Small intestine (tissue), 16 donors: ENCODE measurements at places on chromosomes 1 and 21. TPM values are rescaled to one million over a fixed set of nuclear protein-coding genes. Genes with fewer than 3 reads are reported as not detected.
A peak's percentile ranks its signal among the peaks of the same experiment; 100 is the strongest.

GRCh38 chr1:88700425-88701013 is 16.4 kb downstream of the PKN2 start:
- H3K27me3 ChIP-seq, result no peaks in the 10 kb centered on the region
- H3K27ac ChIP-seq, result no peak overlapping the region
- no peak for DNase-seq
- H3K4me1 ChIP-seq, result no peaks in the 10 kb centered on the region

- DNase-seq, result no peak
- H3K36me3 ChIP-seq, result peaks cover 5% of the 10 kb centered on the region
- no peaks in the 10 kb centered on the region for H3K4me1 ChIP-seq
Observed at GRCh38 chr1:19321071-19321470, 8.9 kb downstream of the SLC66A1 start.

GRCh38 chr1:150609732-150610131 is 19.7 kb downstream of the ENSA start:
- H3K36me3 ChIP-seq, result no peaks in the 10 kb centered on the region
- DNase-seq, result no peak
- no peaks in the 10 kb centered on the region for H3K27me3 ChIP-seq

DNA sequence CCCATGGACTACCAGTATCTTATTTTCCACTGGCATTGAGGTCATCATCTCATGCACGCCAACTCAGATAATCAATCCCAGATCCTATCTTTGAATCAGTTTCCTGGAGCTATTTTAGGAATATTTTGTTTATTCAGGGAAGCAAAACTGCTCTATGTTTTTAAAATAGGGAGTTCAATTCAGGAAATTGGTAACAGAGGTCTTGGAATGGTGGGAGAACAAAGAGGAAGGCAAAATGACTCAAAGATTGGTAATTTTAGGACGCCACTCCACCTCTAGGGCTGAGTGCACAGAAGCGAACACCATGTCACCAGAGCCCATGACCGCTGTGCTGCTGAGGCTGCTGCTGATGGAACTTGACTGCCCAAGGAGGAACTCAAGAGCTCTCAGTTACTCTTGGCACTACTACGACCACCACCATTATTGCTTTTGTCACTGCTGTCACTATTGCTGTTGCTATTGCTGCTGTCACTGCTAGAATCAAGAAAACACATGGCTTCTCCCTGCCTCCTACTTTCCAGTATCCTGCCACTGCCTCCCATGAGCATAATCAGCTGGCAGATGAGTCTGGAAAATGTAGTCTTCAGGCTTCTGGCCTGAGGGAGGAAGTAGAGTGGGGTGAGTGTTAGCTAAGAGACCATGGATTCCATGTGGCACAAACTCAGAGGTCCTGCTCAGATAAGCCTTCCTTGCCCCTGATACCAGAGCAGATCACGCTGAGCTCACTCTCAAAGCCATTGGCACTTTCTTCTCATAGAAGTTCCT is 71.6 kb upstream of the CNIH3 start:
- no peaks in the 10 kb centered on the region for H3K27me3 ChIP-seq
- DNase-seq, result no peak
- no peak overlapping the region for H3K27ac ChIP-seq
- H3K36me3 ChIP-seq, result no peaks in the 10 kb centered on the region
- H3K4me1 ChIP-seq, result no peaks in the 10 kb centered on the region

- H3K4me3 ChIP-seq, result no peak overlapping the region
- H3K27ac ChIP-seq, result no peak overlapping the region
- peaks cover 2% of the 10 kb centered on the region for H3K4me1 ChIP-seq
- DNase-seq, result no peak
- peaks cover 3% of the 10 kb centered on the region for H3K27me3 ChIP-seq
Observed at GRCh38 chr1:230429067-230429735, 3.1 kb upstream of the PGBD5 start.

DNA sequence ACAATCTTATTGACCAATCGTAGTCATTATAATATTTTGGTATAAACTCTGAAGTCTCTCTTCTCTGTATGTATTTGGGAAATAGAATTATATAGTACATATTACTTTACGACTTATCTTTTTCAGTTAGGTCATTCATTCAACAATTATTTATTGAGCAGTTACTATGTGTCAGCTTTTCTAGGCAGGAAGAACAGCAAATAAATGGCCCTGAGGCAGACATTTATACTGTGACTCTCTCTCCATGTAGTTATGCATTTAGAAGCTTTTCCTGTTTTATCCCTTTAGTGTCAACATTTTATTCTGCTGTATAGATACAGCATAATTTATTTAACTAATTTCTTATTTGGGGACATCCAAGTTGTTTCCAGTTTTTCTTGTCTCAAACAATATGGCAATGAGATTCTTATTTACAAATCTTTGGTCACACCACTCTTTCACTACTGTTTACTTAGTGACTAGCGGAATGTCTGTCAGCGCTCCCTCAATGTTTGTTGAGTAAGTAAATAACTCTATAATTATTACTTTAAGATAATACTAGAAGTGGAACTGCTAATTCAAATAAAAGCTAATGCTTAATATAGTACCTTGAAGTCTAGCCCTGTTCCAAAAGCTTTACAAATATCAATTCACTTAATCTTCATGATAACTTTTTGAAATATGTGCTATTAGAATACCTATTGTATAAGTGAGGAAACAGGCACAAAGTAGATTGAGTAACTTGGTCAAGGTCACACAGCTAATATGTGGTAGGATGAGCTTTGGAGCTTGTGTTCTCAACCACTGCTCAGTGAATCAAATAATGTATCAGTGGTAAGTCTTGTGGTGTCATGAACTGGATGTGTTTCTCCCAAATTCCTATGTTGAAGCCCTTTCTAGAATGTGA is 465.6 kb downstream of the SIPA1L2 start:
- no peak for DNase-seq
- no peaks in the 10 kb centered on the region for H3K27me3 ChIP-seq
- H3K27ac ChIP-seq, result no peak overlapping the region
- no peaks in the 10 kb centered on the region for H3K4me1 ChIP-seq

GRCh38 chr21:41095983-41096382 is 72.0 kb upstream of the BACE2 start:
- peaks cover 3% of the 10 kb centered on the region for H3K27me3 ChIP-seq
- H3K4me3 ChIP-seq, result no peak overlapping the region
- DNase-seq, result no peak
- H3K4me1 ChIP-seq, result no peaks in the 10 kb centered on the region
- H3K27ac ChIP-seq, result no peak overlapping the region
- H3K36me3 ChIP-seq, result no peaks in the 10 kb centered on the region

GRCh38 chr1:42221952-42222606 is 57.5 kb upstream of the GUCA2A start:
- no peak overlapping the region for H3K27ac ChIP-seq
- H3K36me3 ChIP-seq, result peaks cover 2% of the 10 kb centered on the region
- H3K4me3 ChIP-seq, result no peak overlapping the region
- H3K4me1 ChIP-seq, result peaks cover 2% of the 10 kb centered on the region
- no peaks in the 10 kb centered on the region for H3K27me3 ChIP-seq

GRCh38 chr1:77057994-77058585 is 161.1 kb downstream of the PIGK start:
- H3K36me3 ChIP-seq, result no peaks in the 10 kb centered on the region
- no peaks in the 10 kb centered on the region for H3K27me3 ChIP-seq
- no peak overlapping the region for H3K27ac ChIP-seq
- DNase-seq, result no peak
- no peak overlapping the region for H3K4me3 ChIP-seq

DNA sequence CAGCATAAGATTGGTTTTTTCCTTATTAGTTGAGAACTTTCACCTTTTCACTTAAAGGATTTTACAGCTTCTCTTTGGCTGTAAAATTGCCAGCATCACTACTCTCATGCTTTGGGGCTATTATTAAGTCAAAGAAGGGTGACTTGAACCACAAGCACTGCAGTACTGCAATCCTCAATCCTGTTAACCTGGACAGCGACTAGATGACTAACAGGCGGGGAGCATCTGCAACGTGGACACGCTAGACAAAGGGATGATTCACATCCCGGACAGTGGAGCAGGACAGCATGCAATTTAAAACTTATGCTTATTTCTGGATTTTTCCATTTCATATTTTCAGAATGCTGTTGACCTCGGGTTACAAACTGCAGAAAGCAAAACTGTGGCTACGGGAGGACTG is 8.1 kb downstream of the ARV1 start:
- peaks cover 7% of the 10 kb centered on the region for H3K4me1 ChIP-seq
- no peaks in the 10 kb centered on the region for H3K27me3 ChIP-seq
- H3K27ac ChIP-seq, result no peak overlapping the region
- no peak for DNase-seq
- H3K4me3 ChIP-seq, result no peak overlapping the region

GRCh38 chr1:1861339-1861730 is 29.6 kb downstream of the GNB1 start:
- no peaks in the 10 kb centered on the region for H3K36me3 ChIP-seq
- H3K4me1 ChIP-seq, result peaks cover 21% of the 10 kb centered on the region

- H3K36me3 ChIP-seq, result no peaks in the 10 kb centered on the region
- H3K4me1 ChIP-seq, result no peaks in the 10 kb centered on the region
- no peak overlapping the region for H3K27ac ChIP-seq
Observed at GRCh38 chr1:205037539-205037938, 5.5 kb upstream of the CNTN2 start.

GRCh38 chr1:201764166-201764565 is 64.8 kb upstream of the IPO9 start:
- peaks cover 3% of the 10 kb centered on the region for H3K4me1 ChIP-seq
- H3K4me3 ChIP-seq, result no peak overlapping the region
- no peaks in the 10 kb centered on the region for H3K27me3 ChIP-seq
- H3K36me3 ChIP-seq, result no peaks in the 10 kb centered on the region

GRCh38 chr1:206674236-206674635 is 10.5 kb upstream of the MAPKAPK2 start:
- H3K36me3 ChIP-seq, result no peaks in the 10 kb centered on the region
- no peak for DNase-seq
- no peaks in the 10 kb centered on the region for H3K27me3 ChIP-seq
- H3K4me1 ChIP-seq, result peaks cover 14% of the 10 kb centered on the region
- H3K27ac ChIP-seq, result no peak overlapping the region
- H3K4me3 ChIP-seq, result no peak overlapping the region

GRCh38 chr21:18163956-18164355 is 80.7 kb upstream of the CHODL start:
- H3K4me3 ChIP-seq, result no peak overlapping the region
- no peaks in the 10 kb centered on the region for H3K27me3 ChIP-seq
- no peaks in the 10 kb centered on the region for H3K36me3 ChIP-seq
- no peaks in the 10 kb centered on the region for H3K4me1 ChIP-seq
- no peak overlapping the region for H3K27ac ChIP-seq
- no peak for DNase-seq

GRCh38 chr1:234062166-234062565 is 157.7 kb downstream of the SLC35F3 start:
- H3K27me3 ChIP-seq, result no peaks in the 10 kb centered on the region
- H3K4me3 ChIP-seq, result no peak overlapping the region
- no peak overlapping the region for H3K27ac ChIP-seq
- H3K4me1 ChIP-seq, result no peaks in the 10 kb centered on the region
- DNase-seq, result no peak

GRCh38 chr1:111733992-111734341 is 5.2 kb downstream of the INKA2 start:
- no peaks in the 10 kb centered on the region for H3K36me3 ChIP-seq
- H3K4me3 ChIP-seq, result no peak overlapping the region
- peak overlapping the region; percentile 70 for H3K27ac ChIP-seq

DNA sequence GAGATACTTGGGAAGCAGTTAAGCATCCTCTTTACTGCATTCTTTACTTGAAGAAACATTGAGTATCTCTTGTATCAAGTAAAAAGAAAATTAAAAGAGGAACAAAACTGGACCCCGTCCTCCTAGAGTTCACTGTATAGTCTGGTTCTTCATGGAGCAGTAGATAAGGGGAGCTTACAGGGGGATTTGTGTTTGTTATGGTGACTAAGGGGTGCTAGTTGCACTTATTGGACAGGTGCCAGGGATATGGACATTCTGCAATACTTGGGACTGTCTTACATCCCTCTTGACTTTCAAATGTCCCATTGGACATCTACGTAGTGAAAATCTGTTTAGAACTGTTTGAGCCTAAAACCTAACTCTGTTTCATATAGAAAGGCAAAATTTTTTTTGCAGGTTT is 67.2 kb downstream of the ALG14 start:
- H3K4me3 ChIP-seq, result no peak overlapping the region
- H3K36me3 ChIP-seq, result no peaks in the 10 kb centered on the region
- no peak for DNase-seq
- no peak overlapping the region for H3K27ac ChIP-seq

- peaks cover 2% of the 10 kb centered on the region for H3K4me1 ChIP-seq
- H3K36me3 ChIP-seq, result peaks cover 2% of the 10 kb centered on the region
- H3K27me3 ChIP-seq, result no peaks in the 10 kb centered on the region
Observed at GRCh38 chr1:66575739-66576138, 41.8 kb downstream of the SGIP1 start.

GRCh38 chr1:9298282-9298681 is 5.6 kb downstream of the SPSB1 start:
- H3K36me3 ChIP-seq, result peaks cover 37% of the 10 kb centered on the region
- peaks cover 30% of the 10 kb centered on the region for H3K4me1 ChIP-seq
- H3K4me3 ChIP-seq, result no peak overlapping the region
- DNase-seq, result no peak
- peak overlapping the region; percentile 33 for H3K27ac ChIP-seq

DNA sequence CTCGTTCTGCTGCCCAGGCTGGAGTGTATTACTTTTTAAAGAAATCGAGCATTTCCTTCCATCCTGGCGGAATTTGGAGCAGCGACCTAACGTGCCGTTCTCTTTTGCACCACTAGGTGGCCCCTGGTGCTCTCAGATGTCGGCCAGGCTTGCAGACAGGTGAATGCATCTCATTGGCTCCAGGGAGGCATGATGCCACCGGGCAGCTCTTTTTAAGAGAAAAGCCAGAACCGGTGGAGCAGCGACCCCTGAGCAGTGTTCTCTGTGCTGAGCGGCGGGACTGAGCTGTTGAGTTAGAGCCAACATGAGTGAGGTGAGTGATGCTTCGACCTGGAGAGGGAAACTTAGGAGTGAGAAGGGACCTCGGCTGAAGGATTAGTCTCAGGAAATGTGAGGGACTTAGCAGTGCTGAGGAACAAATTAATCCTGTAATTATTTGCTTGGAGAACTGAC is at the start of gene PCP4:
Gene PCP4 (plus strand): TSS at position 241 of the 453 bp plus-strand sequence. CDS start 64 bp downstream, at position 305.
- no peaks in the 10 kb centered on the region for H3K36me3 ChIP-seq
- peak; percentile 48 for DNase-seq
- no peaks in the 10 kb centered on the region for H3K27me3 ChIP-seq
- H3K27ac ChIP-seq, result no peak within 1 kb of the TSS
- H3K4me3 ChIP-seq, result no peak within 1 kb of the TSS

KIF14 gene
- polyA plus RNA-seq, result 0.22 TPM

ZNF436 gene
- 4.0 TPM for polyA plus RNA-seq

DCST1 gene
- polyA plus RNA-seq, result 0.56 TPM

TMEM125 gene
- polyA plus RNA-seq, result 94.3 TPM

VWA5B1 gene
- 0.01 TPM for polyA plus RNA-seq

GOLT1A gene
- polyA plus RNA-seq, result 104 TPM

CCDC27 gene
- 0.27 TPM for polyA plus RNA-seq

ZNF691 gene
- polyA plus RNA-seq, result 6.0 TPM

THEMIS2 gene
- 2.2 TPM for polyA plus RNA-seq
